ENCODE measurements at places on chromosomes 7 and 10.

GRCh38 chr10:15069230-15069629, 19.3 kb downstream of the ACBD7 start:
- DNase-seq, result no peak

DNA sequence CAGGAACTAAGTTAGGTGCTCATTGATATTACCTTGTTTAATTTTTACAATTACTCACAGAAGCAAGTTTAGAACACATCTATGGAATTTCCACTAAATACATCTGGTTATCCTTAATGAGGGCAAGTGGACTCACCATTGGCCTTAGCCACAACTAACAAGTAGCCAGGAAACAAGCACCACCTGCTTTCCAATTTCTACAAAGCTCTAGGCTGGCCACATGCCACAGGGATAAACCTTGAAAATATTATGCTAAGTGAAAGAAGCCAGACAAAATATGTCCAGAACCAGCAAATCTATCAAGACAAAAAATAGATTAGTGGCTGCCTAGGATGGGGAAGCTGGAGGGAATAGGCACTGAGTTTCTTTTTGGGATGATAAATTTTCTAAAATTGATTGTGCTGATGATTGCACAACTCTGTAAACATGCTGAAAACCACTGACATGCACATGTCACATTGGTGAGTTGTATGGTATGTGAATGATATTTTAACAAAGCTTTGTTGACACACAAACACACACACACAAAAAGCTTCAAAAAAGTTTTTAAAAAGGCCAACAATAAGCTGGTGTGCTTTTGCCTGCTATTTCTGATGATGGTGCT, 179.4 kb downstream of the CPEB3 start:
- DNase-seq, result no peak

DNA sequence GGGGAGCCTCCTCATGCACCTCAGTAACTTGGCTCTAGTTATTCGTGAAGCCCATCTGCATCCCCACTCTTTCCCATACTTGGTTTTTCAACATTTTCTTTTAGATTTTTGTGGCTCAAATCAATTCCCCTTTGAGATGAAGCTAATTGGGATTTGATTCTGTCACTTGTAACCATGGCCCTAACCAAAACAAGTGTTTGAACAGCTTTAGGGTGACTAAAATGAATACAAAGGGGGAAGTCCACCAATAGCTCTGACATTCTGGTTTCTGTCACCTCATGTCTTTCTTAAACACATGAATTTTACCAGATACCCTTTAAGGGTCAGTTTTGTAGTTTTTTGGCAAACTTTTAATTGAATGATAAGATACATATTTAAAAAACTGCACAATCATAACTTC, 87.0 kb downstream of the PCGF5 start:
- no peak for DNase-seq

DNA sequence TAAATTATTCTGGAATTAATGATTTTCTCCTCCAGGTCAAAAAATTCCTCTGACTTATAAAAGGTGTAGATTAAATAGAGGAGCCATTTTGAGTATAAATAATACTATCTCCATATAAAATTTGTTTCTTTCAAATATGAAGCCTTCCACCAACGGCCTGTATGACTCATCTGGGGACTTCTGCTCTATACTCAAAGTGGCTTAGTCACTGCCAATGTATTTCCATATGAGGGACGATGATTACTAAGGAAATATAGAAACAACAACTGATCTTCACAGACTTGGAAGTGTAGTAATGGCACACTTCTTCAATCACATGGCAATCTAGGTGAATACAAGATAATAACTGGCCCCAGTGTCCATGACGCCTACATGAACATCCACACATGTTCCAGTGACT, 335.6 kb upstream of the HGF start:
- peak; percentile 73 for DNase-seq

DNA sequence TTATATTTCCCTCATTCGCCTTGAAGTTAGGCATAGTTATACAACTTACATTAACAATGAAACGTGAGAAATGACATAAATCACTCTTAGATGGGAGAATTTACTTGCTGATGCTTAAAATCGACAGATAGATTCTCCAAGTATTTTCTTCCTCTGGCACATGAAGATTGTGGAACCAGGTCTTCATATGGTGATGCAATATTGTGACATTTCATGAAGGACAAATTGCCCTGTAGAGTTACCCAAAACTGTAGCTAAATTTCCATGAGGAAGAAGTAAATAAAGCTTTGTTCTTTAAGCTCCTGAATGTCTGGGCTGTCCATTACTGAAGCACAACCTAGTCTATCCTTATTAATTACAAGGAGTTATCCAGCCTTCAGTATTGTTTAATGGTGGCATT, 353.1 kb downstream of the THSD7A start:
- DNase-seq, result no peak

DNA sequence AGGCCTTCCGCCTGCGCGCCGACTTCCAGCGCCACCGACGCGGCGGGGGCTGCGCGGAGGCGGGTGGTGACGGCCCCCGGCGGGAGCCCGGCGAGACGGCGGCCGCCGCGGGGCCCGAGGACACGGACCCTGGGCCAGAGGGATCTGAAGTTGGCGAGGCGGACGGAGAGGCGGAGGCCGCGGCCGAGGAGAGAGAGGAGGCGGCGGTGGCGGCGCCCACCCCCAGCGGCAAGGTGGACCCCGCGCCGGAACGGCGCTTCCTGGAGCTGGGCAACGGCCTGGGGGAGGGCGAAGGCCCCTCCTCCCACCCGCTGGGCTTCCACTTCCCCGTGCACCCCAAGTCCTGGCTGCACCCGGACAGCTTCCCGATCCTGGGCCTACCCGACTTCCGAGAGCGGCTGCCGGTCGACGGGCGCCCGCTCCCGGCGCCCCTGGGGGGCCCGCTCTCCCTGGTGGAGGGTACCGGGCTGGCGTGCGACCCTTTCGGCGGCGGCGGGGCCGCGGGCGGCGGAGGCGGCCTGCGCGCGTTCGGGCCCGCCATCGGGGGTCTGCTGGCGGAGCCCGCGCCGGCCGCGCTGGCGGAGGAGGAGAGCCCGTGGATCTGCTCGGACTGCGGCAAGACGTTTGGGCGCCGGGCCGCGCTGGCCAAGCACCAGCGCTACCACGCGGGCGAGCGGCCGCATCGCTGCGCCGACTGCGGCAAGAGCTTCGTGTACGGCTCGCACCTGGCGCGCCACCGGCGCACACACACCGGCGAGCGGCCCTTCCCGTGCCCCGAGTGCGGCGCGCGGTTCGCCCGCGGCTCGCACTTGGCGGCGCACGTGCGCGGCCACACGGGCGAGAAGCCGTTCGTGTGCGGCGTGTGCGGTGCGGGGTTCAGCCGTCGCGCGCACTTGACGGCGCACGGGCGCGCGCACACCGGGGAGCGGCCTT, 16.2 kb downstream of the ZNF316 start:
- DNase-seq, result no peak

DNA sequence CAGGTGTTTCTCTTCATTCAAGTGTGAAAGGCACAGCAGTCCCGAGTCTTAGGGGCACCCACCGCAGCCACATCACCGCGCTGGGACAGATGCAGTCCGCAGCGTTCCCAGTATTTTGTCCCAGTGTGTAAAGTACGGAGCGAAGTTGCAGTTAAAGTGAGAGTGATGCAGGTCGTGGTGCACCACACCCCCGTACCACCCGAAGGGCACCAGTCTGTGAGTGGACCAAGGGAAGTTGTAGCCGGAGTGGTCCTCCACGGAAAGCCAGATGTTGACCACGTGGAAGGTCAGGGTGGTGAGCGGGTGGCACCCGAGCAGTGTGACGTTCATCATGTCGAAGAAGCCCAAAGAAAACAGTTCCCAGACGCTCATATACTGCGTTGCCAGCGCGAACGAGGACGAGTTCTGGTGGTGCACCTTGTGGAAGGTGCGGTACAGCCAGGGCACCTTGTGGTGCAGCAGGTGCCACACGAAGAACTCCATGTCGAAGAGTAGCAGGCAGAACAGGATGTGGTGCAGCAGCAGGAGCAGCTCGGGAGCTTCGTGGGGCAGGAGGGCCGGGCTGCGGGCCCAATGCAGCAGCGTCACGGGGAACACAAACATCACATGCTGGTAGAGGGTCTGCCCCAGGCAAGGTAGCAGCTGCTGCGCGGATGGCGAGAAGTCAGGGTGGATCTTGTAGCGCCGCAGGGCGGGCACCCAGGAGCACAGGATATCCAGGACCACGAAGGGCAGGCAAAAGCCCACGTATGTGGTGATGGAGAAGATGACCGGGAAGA, 526 bp downstream of the CH25H start:
- DNase-seq, result no peak

DNA sequence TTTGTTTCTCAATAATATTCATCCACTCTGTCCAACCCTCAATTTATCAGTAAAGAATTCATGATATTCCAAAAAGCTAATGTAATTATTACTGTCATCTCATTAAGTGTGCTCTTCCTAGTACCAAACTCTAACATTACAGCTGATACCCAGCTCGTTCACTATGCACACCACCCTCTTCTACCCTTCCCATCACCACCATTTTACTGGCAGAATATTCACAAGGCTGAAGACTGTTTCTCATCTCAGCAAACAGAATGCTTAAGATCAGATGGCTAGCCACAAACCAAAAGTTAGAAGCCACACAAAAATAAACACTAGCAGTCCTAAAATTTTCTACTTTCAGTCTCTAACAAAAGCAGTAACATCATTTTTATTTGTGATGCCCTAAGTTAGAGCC, 121.5 kb downstream of the SRPK2 start:
- DNase-seq, result no peak

- DNase-seq, result peak; percentile 33
Measured at GRCh38 chr7:118104812-118105441, 79.0 kb upstream of the LSM8 start.

DNA sequence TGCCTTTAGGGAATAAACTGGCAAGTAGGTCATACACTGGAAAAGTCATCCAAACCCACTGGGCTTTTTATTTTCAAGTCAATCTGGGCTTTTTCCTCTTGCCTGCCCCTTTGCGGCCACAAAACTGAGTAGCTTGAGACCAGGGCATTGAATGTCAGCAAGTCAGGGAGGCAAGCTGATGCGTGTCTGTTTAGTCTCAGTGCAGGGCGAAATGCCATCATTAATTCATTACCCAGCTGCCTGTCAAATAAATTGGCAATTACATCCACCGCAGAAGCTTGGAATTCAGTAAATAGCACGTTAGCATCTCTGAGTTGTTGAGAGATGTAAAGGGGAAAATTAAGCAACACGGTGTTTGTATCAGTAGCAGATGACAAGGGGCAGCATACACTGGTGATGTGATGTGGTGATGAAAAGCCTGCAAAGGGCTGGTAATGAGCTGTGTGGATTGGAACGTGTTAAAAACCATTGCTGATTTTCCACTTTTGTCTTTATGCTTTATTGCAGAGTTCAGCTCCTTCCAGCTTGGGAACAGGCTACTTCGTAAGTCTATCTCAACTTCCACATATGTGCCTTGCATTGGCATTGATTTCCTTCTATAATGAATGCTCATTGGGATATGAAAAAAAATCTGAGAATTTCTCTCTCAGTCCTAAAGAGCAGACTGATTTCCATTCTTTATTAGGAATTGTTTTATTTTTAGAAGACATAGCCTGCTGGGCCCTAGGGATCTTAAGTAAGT, 535.9 kb downstream of the AUTS2 start:
- no peak for DNase-seq

GRCh38 chr10:13633689-13634088, 46.9 kb downstream of the PRPF18 start:
- DNase-seq, result no peak
